Upper lobe of left lung (tissue), 6 donors: ENCODE measurements at places on chromosomes 2 and 18. TPM values are rescaled to one million over a fixed set of nuclear protein-coding genes. Genes with fewer than 3 reads are reported as not detected.

DNA sequence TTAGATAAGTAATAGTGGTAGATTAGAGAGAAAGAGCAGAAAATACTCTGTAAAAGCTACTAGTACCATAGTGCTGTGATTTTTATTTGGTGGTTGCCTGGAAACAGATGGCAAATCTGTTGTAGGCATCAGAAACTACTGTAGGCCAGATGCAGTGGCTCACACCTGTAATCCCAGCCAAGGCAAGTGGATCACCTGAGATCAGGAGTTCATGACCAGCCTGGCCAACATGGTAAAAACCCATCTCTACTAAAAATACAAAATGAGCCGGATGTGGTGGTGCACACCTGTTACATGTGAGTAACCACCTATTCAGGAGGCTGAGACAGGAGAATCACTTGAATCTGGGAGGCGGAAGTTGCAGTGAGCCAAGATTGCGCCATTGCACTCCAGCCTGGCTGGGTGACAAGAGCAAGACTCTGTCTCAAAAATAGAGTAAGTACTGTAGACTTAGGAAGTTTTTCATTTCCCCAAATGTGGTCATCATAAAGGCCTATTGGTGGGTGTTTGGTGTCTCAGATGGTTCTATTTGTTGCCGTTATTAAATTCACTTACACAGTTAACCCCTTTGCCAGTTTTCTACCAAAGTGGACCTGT, 79.6 kb downstream of the SPTBN1 start:
- no peak overlapping the region for H3K4me3 ChIP-seq
- no peak overlapping the region for H3K27ac ChIP-seq
- no peaks in the 10 kb centered on the region for H3K27me3 ChIP-seq
- H3K36me3 ChIP-seq, result peaks cover 3% of the 10 kb centered on the region

Gene ZSWIM2
- not detected for total RNA-seq

Gene SMYD1
- total RNA-seq, result not detected

- no peaks in the 10 kb centered on the region for H3K36me3 ChIP-seq
- no peaks in the 10 kb centered on the region for H3K4me1 ChIP-seq
- DNase-seq, result peak; percentile 80
- H3K27me3 ChIP-seq, result no peaks in the 10 kb centered on the region
- no peak overlapping the region for H3K4me3 ChIP-seq
Measured at GRCh38 chr18:3177902-3178687, 41.7 kb downstream of the MYOM1 start.

DNA sequence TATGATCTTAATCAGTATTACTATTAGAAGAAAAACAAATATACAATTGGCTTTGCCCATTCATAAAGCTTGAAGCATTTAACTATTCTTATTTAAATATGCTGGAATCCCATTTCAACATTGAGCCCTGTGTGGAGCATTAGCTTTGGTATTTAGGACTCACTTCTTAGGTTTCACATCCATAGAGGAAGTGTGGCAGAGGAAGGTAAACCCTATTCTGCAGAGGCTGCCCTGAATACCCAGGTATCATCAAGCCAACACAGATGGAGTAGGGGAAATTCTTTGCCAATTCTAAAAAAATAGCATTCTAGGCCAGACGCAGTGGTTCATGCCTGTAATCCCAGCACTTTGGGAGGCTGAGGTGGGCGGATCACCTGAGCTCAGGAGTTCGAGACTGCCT, 361.5 kb downstream of the FIGN start:
- no peaks in the 10 kb centered on the region for H3K27me3 ChIP-seq
- no peak for DNase-seq
- H3K4me1 ChIP-seq, result no peaks in the 10 kb centered on the region
- H3K4me3 ChIP-seq, result no peak overlapping the region

DNA sequence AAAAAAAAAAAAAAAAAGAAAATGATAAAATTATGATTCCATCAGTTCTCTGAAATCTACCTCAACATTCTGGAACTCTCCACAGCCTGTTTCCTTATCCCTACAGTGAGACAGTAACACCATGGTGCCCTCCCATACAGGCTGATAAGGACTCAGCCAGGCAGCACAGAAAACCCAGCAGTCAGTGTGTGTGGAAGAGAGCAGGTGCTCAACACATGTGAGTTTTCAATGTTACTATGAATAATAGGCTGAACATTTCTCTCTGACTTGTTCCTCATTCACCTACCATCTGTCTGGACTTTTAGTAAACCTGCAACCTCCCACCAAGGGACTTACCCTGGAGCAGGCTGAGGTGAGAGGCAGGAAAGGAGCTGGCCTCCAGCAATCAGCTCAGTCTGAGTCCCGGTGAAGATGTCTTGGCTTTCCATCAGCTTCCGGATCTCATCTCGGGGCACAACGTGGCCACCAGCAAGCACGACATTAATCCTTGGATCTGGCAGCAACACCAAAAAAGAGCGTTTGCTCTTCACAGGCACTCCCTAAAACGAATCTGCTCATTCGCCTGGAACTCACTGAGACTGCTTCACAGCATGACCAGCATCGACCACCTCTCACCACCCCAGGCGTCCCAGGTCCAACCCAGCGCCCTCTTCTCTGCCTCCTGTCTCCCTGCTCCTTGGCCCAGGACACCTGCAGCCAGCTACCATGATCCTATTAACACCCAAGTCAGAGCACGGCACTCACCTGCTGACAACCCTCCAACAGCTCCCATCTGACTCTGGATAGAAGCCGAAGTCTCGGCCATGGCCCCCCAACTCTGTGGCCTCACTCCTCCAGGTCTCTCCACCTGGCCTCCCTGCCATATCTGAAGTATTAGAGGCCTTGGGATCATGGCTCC, 16.5 kb downstream of the PASK start:
- no peaks in the 10 kb centered on the region for H3K4me1 ChIP-seq
- no peak overlapping the region for H3K27ac ChIP-seq
- no peak for DNase-seq
- no peaks in the 10 kb centered on the region for H3K36me3 ChIP-seq

DNA sequence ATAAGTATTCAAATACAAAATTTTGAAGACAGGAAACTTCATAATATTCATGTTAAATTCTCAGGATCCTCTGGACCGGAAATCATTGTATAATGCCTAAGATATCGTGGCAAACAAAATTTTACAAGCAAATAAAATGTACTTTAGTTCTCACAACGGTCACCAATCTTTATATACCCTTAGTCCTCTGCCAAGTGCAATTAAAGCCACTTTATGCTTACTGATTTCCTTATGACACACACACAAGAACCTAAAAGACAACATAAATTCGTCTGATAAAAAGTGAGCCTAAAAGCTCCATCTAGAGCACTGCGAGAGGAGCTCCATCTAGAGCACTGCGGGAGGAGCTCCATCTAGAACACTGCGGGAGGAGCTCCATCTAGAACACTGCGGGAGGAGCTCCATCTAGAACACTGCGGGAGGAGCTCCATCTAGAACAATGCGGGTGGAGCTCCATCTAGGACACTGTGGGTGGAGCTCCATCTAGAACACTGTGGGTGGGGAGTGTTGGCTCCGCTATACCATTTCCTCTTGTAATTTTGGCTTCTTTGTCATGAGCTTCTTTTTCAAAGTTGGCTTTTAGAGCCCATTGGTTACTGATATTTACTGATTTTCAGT, 15.9 kb downstream of the ATP8B1 start:
- peak overlapping the region; percentile 16 for H3K27ac ChIP-seq
- no peaks in the 10 kb centered on the region for H3K27me3 ChIP-seq
- no peak overlapping the region for H3K4me3 ChIP-seq
- DNase-seq, result no peak
- no peaks in the 10 kb centered on the region for H3K36me3 ChIP-seq
- peaks cover 5% of the 10 kb centered on the region for H3K4me1 ChIP-seq

DNA sequence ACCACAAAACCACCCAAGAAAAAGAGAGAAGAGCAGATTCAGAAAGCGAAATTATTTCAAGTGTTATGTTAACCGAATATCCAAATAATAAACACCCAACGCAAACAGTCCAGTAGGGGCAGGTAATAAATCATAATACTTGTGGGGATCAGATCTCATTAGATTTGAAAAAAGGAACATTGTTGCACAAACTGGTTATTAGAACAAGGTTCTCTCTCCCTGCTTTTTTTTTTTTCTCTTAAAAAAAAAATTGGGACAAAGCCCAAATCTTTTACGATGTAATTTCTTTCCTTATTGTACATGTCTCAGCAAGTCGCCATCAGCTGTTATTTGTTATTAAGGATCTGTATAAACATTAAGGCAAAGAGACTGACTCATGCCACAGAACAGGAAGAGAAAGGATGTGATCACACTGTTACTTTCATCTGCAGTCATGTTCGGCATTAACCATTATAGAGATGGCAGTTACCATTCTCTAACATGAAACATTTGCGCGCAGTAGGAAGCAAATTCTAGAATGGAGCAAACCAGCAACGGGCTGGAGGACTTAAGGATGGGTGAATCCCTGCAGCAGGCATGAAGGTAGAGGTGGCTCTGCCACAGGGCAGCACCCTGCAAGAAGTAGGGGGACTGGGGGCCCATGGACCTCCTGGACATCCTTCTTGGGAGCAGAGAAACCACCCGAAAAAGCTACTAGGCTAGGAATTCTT, 42.0 kb downstream of the EPHA4 start:
- H3K4me1 ChIP-seq, result peaks cover 44% of the 10 kb centered on the region
- DNase-seq, result no peak
- H3K4me3 ChIP-seq, result no peak overlapping the region
- no peaks in the 10 kb centered on the region for H3K36me3 ChIP-seq
- peak overlapping the region; percentile 21 for H3K27ac ChIP-seq

GRCh38 chr2:46561731-46562450, 82.5 kb downstream of the TMEM247 start:
- H3K4me3 ChIP-seq, result no peak overlapping the region
- H3K27me3 ChIP-seq, result no peaks in the 10 kb centered on the region
- H3K4me1 ChIP-seq, result peaks cover 3% of the 10 kb centered on the region
- H3K27ac ChIP-seq, result no peak overlapping the region
- no peaks in the 10 kb centered on the region for H3K36me3 ChIP-seq
- DNase-seq, result no peak

DNA sequence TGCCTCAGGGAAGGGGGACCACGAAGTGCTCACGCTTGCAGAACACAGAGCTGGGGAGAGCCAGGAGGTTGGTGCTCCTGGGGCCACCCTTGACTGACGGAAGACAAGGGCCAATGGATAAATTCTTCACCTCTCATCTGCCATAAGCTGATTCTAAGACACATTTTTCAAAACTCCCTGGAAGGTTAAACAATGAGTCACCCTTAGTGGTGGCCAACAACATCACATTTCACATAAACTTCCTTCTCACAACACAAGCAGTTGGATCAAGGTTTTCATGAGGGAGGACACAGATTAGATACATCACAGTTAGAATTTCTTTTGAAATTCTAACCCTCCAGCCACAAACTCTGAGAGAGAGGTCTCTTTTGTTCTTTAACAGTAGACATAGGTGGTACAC, 713.6 kb upstream of the POU3F3 start:
- H3K4me1 ChIP-seq, result no peaks in the 10 kb centered on the region
- DNase-seq, result no peak
- H3K36me3 ChIP-seq, result no peaks in the 10 kb centered on the region
- H3K4me3 ChIP-seq, result no peak overlapping the region
- no peaks in the 10 kb centered on the region for H3K27me3 ChIP-seq

DNA sequence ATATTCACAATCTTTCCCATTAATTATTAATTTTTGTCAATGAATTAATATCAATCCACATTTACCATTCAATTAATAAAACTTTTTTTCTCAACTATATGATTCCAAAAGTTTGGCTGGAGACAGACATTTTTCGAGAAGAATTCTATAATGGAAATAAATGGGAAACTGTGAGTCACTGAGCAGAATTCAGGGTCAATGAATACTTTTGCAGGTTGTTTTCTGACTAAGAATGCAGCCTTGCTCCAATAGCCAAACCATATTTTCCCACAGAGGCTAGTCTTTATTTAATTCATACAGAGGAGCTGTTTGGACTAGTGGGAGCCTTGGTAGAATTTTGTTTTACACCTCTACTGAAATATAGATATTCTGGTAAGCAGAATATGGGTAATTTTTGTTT, 82.3 kb downstream of the ARHGAP28 start:
- H3K4me1 ChIP-seq, result no peaks in the 10 kb centered on the region
- H3K36me3 ChIP-seq, result no peaks in the 10 kb centered on the region
- H3K27ac ChIP-seq, result no peak overlapping the region

Gene FOXD4L1
- 0.22 TPM for total RNA-seq

DNA sequence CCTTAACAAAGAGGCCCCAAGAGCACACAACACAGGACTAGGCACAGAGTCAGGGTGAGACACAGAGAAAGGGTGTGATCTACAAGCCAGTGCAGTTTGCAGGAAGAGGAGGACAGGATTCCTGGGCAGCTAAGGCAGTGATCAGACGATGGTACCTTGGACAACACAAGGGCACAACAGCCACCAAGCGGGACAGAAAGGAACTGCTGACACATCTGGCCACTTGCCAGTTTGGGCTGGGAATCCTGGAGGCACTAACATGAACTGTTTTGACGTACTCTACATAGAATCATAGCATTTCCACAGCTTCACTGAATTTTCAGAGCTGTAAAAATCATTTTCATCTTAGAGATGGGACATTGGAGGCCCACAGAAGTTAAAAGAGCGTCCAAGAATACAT, 221.5 kb upstream of the SLC35G4 start:
- H3K4me3 ChIP-seq, result no peak overlapping the region
- no peaks in the 10 kb centered on the region for H3K36me3 ChIP-seq
- DNase-seq, result peak; percentile 30
- H3K4me1 ChIP-seq, result no peaks in the 10 kb centered on the region
- no peak overlapping the region for H3K27ac ChIP-seq

DNA sequence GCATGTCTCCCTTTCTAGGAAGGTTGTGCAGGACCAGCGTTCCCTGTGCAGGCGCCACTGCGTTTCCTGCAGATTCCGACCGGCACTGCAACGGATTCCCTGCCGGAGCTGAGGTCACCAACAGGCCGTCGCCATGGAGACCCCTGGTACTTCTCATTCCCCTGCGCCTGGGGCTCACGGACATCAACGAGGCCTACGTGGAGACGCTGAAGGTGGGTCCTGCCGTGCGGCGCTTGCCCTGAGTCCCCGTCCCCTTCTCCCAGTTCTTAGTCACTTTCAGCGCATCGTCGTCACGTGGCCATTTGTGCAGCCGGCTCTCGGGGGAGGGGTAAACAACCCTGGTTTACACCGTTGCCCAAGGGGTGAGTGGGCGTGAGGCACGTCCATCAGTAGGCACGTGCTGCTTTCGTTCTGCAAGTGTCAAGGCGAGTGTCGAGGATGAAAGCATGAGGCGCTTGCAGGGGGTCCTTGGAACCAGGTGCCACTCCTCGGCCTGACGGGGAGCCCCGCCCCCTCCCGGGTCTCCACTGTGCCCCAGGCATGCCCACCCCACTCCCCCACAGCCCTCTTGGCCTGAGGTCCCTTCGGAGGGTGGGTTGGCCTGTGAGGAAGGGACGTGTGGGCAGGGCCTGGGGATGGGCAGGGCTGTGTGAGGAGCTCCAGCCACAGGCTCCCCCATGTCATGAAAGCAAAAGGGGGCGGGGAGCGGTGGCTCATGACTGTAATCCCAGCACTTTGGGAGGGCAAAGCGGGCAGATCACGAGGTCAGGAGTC, 19.8 kb downstream of the DTYMK start:
- peak; percentile 57 for DNase-seq
- H3K27ac ChIP-seq, result no peak overlapping the region
- H3K4me1 ChIP-seq, result no peaks in the 10 kb centered on the region
- H3K36me3 ChIP-seq, result peaks cover 61% of the 10 kb centered on the region
- no peak overlapping the region for H3K4me3 ChIP-seq

DNA sequence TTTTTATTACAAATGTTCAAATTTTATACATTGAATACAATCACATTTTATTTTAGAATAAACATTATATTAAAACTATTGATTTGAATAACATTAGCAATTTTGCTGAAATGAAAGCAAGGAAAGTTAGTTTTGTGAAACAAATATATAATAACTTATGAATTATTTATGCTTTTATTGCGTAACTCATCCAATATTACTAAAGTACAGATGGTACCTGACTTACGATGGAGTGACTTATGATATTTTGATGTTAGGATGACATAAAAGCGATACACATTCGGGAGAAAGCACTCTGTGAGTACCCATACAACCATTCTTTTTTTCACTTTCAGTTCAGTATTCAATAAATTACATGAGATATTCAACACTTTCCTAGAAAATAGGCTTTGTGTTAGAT, 26.5 kb downstream of the GPR39 start:
- no peaks in the 10 kb centered on the region for H3K36me3 ChIP-seq
- DNase-seq, result no peak
- no peak overlapping the region for H3K27ac ChIP-seq
